LHCN-M2 (cell line): ENCODE measurements at places on chromosomes 6 and 20. TPM values are rescaled to one million over a fixed set of nuclear protein-coding genes. Genes with fewer than 3 reads are reported as not detected.

DEFB125 gene
- not detected in 2 replicates for total RNA-seq

PTK6 gene
- 0.40 and 0.45 TPM in 2 replicates for total RNA-seq

DLK2 gene
- total RNA-seq = 2.4 and 4.4 TPM in 2 replicates

SMIM29 gene
- total RNA-seq = 73.4 and 75.4 TPM in 2 replicates

ZNF318 gene
- 10.2 and 11.9 TPM in 2 replicates for total RNA-seq

ANKRD60 gene
- total RNA-seq = not detected in 2 replicates

GRM1 gene
- under 0.01 and 0.06 TPM in 2 replicates for total RNA-seq

UCKL1 gene
- total RNA-seq = 17.4 and 22.8 TPM in 2 replicates

FLRT3 gene
- total RNA-seq = 4.1 and 12.8 TPM in 2 replicates

- no peak for DNase-seq
Observed at GRCh38 chr20:61360940-61361339, 108.9 kb downstream of the CDH4 start.

DNA sequence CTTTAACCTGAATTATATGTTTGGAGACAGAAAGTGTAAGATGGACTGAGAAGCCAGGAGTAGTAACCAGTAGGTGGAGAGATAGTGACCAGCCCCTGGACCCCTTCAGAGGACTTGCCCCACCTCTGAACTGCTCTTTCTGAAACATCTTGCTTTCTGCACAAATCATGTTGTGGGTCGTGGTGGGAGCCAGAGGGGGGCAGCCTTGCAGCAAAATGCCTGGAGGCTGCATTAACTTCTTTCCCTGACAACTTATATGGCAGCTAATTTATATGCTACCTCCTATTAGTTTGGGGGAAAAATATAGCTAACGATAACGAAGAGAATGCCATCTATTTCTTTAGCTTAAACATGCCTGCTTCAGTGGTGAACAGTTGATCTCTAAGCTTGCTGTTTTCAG, 859.8 kb downstream of the MAFB start:
- no peak for DNase-seq

DNA sequence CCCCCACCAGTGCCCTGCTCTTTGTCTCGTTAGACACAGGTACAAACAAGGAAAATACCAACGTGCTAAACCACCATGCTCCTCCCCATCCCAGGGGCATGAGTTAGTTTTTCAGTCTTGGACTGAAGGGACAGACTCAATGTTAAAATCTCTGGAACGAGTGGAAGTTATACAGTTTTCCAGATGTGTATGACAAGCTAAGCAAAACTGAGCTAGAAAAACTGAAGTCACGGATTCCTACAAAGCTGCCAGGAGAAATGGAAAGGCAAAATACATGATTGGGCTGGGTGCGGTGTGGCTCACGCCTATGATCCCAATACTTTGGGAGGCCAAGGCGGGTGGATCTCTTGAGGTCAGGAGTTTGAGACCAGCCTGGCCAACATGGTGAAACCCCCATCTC, 34.3 kb upstream of the QKI start:
- no peak for DNase-seq

- DNase-seq = no peak
Observed at GRCh38 chr6:14172562-14172961, 55.0 kb downstream of the CD83 start.

- no peak for DNase-seq
Observed at GRCh38 chr6:13881621-13882165, 43.1 kb upstream of the RNF182 start.

DNA sequence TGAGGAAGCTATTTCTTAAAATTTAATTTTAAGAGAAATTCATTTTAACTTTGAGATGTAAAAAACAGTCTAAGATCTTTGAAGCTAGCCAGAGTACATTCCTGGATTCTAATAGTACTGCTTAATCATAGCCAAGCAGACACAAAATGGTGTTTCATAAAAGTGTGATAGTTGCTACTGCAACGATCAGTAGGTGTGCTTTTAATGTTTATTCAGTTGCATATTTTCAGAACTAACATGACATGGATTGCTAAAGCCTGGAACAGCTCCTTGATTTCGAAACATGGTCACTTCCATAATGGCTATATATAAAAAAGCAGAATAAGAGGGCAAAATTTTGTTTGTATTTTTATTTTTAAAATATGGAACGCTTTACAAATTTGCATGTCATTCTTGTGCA, 35.5 kb downstream of the SESN1 start:
- peak; percentile 47 for DNase-seq

DNA sequence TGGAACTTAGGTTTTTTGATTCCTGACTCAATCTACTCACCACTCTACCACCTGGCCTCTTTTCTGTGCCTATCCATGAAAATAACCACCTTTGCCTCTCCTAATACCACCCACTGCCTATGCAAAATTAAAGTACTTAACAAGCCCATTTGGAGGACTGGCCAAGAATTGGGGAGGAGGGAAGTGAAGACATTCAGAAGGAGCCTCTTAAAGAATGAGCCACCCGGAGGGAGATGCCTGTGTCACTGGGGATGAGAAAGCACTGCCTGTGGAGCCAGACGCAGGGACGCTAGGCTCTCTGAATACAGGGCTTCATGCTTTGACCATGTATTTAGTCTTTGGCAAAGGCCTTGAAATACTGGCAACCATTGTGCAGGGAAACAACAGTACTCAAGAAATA, 40.0 kb upstream of the MRPS10 start:
- DNase-seq = no peak

- peak; percentile 76 for DNase-seq
Observed at GRCh38 chr6:43383021-43383667, 13.7 kb upstream of the ZNF318 start.

- DNase-seq = no peak
Observed at GRCh38 chr6:56019973-56020372, 144.6 kb upstream of the BMP5 start.

GRCh38 chr6:18362058-18362561, 25.0 kb upstream of the RNF144B start:
- DNase-seq = peak; percentile 86

DNA sequence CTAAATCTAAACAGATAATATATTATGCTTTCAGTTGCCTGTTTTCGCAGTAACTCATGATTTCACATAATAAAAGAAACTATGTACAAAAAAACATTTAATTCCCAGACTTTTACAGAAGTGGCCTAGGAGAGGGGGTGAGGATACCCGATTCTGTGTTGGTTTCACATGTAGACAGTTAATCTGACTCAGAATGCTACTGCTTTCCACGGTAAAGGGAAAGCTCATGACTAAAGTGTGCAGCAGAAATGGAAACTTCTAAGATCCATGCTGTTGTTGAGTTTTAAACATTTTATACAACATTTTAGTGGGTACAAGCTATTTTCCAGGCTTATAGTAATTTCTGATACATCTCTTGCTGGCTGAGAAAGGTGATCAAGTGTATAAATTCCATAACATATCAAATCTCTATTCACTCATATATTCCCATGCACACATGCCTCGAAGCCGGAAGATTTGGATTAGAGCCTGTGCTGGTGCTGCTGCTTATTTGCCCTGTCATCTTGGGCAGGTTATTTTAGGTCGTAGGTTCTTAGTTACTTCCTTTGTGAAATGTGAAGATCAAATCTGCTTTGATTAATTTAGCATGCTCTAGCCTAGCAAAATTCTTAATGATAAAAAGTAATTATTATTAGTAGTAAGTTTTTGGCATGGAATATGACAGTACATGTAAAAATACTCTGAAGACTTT, 896.7 kb upstream of the MAP3K7 start:
- DNase-seq = no peak

DNA sequence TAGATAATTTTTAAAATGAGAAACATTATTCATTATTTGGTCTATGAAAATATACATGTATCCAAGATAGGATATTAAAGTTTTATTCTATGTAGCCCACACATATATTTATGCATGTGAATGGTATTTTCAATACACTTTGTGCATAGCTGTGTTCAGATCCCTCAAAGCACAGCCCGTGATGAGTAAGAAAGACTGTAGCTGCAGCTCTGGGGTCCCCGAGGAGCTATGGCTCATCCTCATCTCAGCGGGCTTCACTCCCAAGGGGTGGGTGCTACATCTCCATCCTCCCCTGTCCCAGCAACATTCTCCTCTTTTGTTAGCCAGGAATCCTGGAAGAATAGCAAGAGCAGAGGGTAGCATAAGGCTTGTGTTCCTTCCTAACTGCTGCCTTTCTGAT, 130.8 kb downstream of the SAMD5 start:
- no peak for DNase-seq

GRCh38 chr20:47825011-47825762, 39.9 kb upstream of the SULF2 start:
- no peak for DNase-seq

- DNase-seq = peak; percentile 95
Observed at GRCh38 chr6:16345449-16346330, 107.3 kb downstream of the GMPR start.

DNA sequence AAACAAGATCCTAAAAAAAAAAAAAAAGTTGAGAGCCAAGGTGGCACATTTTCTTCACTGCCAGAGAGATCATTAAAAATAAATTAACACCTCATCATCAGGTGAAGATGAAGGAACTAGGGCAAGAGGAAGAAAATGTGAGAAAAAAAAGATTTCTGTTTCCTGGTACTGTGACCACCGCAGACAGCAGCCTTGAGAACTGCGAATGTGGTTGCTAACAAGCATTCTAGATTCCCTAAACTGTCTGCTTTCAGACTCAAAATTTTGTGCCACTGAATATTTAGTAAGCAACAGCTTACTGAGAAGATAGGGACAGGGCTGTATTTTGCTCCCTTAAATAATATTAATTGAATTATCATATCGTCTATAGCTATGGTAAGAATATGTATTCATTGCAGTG, 24.1 kb upstream of the MBOAT1 start:
- no peak for DNase-seq

- DNase-seq = no peak
Observed at GRCh38 chr6:26578741-26579140, 18.0 kb upstream of the ABT1 start.

- DNase-seq = no peak
Observed at GRCh38 chr6:119077391-119077642, 1.1 kb downstream of the FAM184A start.

DNA sequence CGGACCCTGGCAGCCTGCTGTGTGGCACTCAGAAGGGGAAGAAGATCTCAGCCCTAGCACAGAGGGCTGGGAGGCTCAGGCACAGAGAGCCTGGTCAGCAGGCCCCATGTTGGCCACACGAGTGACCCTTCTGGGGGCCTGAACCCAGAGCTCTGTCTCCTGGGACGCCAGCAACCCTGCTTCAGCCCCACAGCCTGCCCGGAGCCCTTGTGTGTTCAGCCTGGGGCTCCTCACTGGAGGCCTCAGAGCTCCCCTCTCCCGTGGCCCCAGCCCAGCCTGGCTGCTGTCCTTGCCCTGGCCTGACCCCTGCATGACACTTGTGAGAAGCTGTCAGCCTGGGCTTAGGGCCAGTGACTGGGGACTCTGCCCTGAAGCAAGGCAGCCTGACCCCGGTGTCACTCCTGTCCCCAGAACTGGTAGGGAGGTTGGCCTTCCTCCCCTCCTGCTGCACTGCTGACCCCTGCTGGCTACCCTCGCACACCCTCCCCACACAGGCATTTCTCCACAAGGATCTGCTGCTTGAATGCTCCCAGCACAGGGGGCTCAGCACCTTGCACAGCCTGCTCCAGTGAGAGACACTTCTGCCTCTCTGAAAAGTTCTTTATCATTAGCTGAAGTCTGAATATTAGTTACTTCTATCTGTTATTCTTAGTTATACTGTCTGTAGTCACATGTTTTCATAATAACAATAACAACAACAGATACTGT, 15.4 kb upstream of the IP6K3 start:
- peak; percentile 54 for DNase-seq

- DNase-seq = no peak
Observed at GRCh38 chr20:11445891-11446290, 471.8 kb upstream of the BTBD3 start.

GRCh38 chr6:99933129-99933528, 60.9 kb downstream of the MCHR2 start:
- DNase-seq = peak; percentile 87

GRCh38 chr20:23407781-23408464, 13.4 kb downstream of the NAPB start:
- DNase-seq = no peak

GRCh38 chr6:71258078-71258866, 30.3 kb upstream of the OGFRL1 start:
- no peak for DNase-seq

DNA sequence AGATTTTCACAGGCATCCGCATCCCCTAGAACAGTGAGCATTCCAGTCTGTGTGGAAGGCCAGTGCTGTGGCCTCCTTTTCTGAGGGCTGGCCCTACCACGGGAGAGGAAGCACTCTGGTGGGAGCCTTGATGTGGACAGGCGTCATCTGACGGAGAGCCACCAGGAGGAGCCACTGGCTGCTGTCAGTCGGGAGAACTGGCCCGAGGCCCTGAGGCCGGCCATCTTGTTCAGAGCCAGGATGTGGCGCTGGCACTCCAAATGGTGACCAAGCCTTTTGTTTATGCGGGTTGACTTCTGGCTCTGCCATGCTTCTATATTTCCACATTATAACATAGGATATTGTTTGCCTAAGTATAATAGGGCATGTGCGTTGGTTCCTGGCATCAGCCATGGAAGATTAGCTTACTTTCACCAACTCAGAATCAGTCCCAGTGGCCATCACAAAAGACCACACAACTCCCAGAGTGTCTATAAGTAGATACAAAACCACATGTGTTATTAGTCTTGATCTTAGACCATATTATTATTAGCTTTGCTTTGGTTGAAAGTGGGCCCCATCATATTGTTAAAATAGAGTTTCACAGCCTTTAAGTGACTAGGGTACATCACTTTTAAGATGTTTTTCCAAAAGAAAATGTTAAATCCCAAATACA, 273.9 kb upstream of the TAB2 start:
- DNase-seq = peak; percentile 49

DNA sequence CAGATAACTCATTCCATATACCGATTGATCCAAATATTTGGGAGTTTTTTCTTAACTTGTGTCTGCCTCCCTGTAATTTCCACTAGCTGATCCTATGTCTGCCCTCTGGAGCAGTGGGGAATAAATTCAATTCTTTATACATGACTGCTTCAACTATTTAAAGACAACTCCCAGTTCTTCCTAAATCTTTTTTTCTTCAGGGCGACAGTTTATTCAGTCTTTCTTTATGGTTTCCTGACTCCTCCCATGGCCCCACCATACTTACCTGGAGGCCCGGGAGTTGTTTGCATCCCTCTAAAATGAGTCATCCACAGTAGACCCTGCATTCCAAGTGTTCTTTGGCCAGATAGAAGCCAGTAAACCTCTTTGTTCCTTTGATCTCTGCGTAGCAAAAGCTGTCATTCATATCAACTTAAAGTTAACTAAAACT, 73.6 kb downstream of the LCA5 start:
- no peak for DNase-seq

- DNase-seq = no peak
Observed at GRCh38 chr6:10338151-10338550, 76.7 kb downstream of the TFAP2A start.

GRCh38 chr6:136791296-136792094, 782 bp downstream of the MAP3K5 start:
- DNase-seq = peak; percentile 62

GRCh38 chr20:54208548-54209176, 775 bp downstream of the PFDN4 start:
- DNase-seq = peak; percentile 61

GRCh38 chr6:53794137-53794719, 577 bp upstream of the LRRC1 start:
- peak; percentile 83 for DNase-seq
